Kidney glomerular epithelial cell (primary cell): ENCODE measurements at places on chromosomes 2 and 18.

DNA sequence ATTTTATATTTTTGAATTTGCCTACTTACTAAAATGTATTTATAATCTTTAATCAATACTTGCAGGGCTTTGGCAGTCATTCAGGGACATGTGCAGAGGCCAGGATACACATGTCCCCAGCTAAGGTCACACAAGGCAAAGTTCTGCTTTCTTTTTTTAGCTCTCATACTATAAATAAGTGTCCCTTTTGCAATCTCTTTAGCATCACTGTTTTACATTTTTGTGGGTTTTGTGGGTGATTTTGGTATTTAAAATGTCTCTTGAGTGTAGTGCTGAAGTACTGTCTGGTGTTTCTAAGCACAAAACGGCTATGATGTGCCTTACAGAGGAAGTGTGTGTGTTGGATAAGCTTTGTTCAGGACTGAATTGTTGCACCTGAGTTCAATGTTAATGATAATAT lies 309.0 kb upstream of the GULP1 start:
- peak; percentile 67 for DNase-seq

DNA sequence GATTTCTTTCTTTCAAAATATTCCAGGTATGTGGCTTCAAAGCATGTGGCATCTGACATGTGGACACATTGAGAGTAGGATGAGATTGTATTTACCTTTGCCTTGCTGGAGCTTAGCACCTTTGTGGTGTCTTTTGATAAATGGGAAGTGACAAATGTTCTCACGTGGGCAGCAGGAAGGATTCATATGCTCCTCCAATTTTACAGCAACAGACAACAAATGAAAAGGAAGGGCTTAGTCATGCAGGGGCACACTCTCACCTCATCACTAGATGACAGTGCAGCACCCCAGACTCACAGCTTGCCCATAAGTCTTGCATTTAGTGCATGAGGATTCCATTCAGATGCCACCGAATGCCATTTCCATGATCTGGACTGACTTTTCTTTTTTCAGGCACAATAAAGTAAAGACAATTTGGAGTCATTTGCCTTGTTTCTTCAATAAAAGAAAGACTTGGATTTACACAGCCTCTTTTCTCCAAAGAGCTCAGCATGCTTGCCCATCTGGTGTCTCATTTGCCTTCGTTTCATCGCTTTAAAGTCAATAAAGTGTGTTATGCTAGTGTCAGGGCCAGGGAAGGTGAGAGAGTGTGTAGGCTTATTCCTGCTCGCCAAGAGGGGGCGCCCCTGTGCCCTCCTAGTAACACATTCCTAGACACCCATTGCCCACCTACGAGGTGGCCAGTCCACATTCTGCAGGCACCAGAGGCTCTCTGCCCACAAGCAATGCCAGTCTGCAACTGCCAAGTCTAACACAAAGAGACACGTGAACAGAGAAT lies 39.6 kb upstream of the DAPL1 start:
- peak; percentile 26 for DNase-seq

DNA sequence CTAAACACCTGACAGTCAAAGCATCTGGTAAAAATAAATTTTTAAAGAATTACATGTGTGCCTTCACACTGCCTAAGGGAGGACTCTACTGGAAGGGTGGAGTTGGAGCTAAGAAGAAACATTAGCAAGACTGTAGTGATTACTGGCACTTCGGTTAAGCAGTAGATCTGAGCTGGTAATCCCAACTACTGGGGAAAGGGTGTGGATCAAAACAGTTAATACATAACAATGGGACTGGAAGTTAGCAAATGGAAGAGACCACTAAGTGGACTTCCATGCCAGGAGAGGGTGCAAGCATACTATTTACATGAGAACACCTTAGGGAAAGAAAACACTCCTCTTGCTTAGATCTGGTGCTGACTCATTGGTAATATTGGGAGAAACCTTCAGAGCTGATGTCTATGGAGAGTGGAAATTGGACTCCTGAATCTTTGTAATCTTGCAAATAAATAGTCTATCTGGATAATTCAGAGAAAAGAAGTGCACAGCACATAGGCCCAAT lies 519.6 kb upstream of the LINC00305 start:
- no peak for DNase-seq

GRCh38 chr2:102544182-102544581 lies 71.2 kb downstream of the SLC9A4 start:
- no peak for DNase-seq

DNA sequence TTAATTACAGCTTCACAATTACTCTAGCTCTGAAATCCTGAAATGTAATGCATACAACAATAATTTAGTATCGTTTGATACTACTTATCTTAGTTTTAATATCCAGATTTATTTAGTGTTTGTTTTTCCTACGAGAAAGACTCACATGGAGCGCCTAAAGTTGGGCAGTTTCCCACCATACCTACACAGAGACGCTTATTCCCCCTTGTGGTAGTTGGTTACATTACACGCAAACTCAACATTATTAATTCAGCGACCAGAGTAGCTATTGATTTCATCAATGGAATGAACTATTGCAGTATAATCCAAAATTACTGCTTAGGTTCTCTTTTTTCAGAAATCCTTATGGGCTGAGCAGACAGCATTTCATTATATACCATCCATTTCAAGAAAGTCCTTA lies 164.0 kb upstream of the REG3G start:
- no peak for DNase-seq

- DNase-seq, result no peak
Measured at GRCh38 chr2:29182920-29183319, 67.7 kb downstream of the CLIP4 start.

DNA sequence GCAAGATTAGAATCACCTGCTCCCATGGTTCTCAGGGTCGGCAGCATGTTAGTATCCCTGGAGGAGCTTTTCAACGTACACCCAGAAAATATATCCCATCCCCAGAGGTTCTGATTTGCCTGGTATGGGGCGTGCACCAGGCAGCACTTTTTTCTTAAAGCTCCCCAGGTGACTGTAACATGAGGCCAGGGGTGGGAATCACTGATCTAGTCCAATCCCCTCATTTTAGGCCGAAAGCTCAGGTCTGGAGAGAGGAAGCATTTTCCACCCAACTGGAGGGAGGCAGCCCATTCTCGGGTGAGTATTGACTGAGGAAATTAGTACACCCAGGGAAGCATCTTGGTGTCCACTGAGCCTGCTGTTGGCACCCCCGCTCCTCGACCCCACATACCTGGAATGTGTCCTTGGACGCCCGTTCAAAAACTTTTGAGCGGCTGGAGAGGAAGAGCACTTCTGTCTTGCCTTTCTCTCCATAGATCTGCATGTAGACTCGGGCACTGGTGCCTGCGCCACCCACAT lies 94.3 kb downstream of the LOXHD1 start:
- DNase-seq, result no peak

- DNase-seq, result no peak
Measured at GRCh38 chr2:126678269-126679065, 22.5 kb downstream of the GYPC start.

DNA sequence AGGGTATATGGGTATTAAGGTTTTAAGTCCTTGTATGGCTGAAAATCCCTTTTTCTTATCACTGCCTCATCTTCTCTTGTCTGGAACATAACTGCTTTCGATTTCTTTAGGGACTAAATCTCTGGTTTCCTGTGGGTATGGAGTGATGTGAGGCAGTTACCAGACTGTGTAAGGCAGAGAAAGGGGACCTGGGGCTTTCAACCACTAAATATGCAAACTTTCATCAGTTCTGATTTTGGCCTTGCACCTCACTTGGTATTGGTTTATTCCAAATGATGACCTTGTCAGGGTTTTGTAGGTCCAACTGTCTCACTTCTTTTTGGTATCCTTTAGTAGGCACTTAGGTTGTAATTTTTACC lies 9.3 kb downstream of the MAP4K4 start:
- no peak for DNase-seq

GRCh38 chr18:78643004-78643403 lies 336.6 kb upstream of the SALL3 start:
- no peak for DNase-seq

DNA sequence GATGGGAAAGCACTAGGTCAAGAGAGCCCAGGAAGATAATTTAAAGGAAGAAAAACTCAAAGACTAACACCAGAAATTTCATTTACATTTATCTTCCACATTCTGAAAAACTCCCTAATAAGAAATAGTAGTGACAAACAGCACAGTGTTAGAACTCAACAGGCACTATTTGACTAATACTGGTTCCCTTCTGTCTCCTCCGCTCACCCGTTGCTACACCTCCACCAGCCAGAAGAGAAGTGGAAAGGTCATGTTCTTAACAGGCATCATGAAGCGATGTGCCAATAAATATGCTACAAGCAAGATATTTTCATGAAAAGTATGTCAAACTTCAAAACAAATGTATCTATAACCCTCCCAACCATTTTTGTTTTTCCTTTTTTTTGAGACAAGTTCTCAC lies 5.7 kb downstream of the ROCK1 start:
- no peak for DNase-seq

DNA sequence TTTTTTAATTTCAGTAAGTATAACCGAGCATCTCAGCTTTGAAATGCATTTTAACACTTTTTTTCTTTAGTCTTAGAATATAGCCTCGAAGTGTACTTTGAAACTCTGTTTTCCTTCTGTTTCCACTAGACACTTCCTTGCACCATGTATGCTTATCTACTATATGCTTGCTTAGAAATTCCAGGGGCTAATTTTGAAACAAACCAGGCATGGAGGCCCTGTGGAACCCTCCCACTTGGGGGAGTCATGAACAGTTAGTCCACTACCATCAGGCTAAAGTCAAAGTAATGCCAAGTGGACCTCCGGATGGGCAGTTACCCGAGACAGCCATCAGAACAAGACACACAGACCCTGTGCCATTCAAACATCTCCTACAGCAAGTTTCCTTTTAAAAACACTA lies 120.3 kb downstream of the LCLAT1 start:
- no peak for DNase-seq

GRCh38 chr18:31710826-31711225 lies 26.4 kb upstream of the B4GALT6 start:
- no peak for DNase-seq

GRCh38 chr2:131103165-131103564 lies 2.0 kb upstream of the PLEKHB2 start:
- DNase-seq, result no peak

DNA sequence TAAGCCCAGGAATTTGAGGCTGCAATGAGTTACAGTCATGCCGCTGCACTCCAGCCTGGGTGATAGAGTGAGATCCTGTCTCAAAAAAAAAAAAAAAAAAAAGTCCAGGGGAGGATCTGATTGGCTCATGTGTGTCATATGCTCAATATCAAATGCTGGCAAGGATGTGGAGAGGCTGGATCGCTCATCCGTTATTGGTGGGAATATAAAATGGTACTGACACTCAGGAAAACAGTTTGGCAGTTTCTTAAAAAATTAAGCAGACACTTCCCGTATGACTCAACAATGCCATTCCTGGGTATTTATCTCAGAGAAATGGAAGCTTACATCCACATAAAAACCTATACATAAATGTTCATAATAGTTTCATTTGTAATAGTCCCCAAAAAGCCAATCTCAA lies 68.9 kb downstream of the MEX3C start:
- no peak for DNase-seq

- DNase-seq, result peak; percentile 82
Measured at GRCh38 chr2:219661197-219661954, 33.9 kb downstream of the SLC4A3 start.

- DNase-seq, result no peak
Measured at GRCh38 chr2:25929789-25930473, 51.6 kb upstream of the ASXL2 start.

DNA sequence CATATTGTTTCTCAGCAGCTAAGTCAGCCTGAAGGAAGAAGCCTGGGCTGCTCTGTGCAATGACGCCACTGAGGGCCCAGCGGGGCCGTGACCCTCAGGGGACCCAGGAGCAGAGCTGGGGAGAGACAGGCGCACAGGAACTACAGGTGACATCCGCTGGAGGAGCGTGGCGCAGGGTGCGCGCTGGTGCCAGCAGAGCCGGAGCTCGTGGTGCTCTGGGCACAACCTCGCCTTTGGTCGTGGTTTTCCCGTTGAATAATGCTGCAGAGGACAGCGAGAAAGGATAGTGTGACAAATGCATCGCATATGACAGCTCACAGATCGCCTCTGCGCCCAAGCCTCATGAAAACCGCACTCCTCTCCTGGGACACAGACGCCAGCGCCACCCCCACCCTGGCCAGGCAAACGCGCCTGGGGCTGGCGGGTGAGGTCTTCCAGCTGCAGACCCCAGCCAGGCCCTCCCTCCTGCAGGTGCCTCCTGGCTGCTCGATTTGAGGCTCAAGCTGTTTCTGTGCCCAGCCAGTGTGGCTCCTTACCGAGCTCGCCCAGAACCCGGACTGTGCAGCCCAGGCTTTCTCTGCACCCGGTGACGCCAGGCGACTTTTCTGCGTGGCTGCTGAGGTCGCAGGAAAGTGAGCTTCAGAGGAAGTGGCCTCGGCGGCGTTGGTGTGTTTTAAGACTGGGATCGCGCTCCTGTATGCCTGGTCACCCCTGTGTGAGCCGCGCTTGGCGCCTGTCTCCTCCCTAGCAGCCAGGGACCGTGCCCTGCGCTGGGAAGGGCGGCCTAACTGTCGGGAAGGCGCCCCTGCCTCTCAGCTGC lies 583.1 kb upstream of the HS6ST1 start:
- no peak for DNase-seq

DNA sequence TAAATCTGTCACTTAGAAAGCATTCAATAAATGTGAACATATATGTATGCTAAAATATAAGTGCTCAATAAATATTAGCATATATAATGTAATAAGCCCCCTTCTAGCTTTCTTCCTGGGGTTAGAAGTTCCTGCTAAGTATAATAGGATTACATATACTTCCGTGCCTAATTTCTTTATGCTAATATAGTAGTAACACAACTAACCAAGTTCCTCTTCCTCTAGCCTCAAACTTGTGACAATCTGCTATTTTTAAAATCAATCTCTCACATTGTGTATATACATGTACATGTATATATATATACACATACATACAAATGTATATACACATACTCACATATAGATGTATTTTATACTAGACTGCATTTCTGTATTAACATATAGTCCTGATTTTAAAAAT lies 32.2 kb downstream of the TLK1 start:
- no peak for DNase-seq

GRCh38 chr18:8657050-8657820 lies 48.0 kb downstream of the RAB12 start:
- no peak for DNase-seq

DNA sequence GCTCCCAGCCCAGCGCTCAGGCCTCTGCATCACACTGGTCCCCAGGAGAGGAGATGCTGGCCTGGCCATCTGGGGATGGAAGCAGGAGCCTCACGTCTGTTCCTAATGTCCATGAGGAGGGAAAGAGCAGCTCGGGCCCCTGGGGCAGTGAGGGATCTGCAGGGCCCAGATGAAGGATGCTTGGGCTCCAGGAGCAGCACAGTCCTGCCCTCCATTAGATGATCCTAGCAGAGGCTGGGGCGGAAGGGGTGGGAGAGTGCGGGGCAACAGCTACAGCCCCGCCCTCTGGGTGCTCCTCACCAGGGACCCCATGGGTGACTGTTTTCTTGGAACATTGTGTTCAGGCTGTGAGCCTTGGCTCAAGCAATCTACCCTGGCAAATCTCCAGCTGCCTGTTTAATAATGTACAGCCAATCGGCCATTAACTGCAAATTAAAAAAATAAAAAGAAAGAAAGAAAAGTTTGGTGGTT lies 49.7 kb downstream of the TNS1 start:
- DNase-seq, result peak; percentile 30

GRCh38 chr2:168217920-168218319 lies 29.5 kb downstream of the STK39 start:
- no peak for DNase-seq

- DNase-seq, result no peak
Measured at GRCh38 chr2:9212661-9213411, 6.2 kb downstream of the ASAP2 start.

GRCh38 chr2:234823877-234824376 lies 127.9 kb upstream of the SH3BP4 start:
- peak; percentile 100 for DNase-seq
